ENCODE measurements at places on chromosomes 2 and 18.

DNA sequence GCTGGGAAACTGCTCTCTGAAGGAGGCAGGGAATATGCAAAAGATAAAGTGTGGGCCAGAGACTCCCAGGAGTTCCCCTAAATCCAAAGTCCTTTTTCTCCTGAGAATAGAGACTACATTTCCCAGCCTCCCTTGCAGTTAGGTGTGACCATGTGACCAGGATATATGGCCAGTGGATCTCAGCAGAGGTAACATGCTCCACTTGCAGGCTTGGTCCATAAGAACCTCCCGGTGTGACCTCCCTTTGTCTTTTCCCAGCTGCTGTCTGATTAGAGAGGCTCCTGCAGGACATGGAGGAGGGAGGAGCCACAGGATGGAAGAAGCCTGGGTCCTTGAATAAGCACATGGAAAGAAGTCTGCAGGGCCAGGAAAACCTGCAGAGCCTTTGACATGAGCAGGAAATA, 76.2 kb downstream of the TGFA start:
- DNase-seq = no peak

GRCh38 chr2:224086226-224086914, 47.3 kb upstream of the SERPINE2 start:
- DNase-seq = no peak

GRCh38 chr2:42084231-42084671, 36.4 kb downstream of the PKDCC start:
- no peak for DNase-seq

- DNase-seq = no peak
Measured at GRCh38 chr18:13374468-13375301, 156.1 kb downstream of the LDLRAD4 start.

- DNase-seq = no peak
Measured at GRCh38 chr2:186348200-186348599, 137.9 kb upstream of the ZC3H15 start.

- no peak for DNase-seq
Measured at GRCh38 chr2:109055435-109055834, 66.4 kb upstream of the EDAR start.

GRCh38 chr2:215191477-215191876, 53.1 kb upstream of the ABCA12 start:
- DNase-seq = no peak

GRCh38 chr18:57915865-57916582, 112.9 kb upstream of the ATP8B1 start:
- no peak for DNase-seq

GRCh38 chr2:43169987-43170386, 56.4 kb downstream of the ZFP36L2 start:
- DNase-seq = no peak

DNA sequence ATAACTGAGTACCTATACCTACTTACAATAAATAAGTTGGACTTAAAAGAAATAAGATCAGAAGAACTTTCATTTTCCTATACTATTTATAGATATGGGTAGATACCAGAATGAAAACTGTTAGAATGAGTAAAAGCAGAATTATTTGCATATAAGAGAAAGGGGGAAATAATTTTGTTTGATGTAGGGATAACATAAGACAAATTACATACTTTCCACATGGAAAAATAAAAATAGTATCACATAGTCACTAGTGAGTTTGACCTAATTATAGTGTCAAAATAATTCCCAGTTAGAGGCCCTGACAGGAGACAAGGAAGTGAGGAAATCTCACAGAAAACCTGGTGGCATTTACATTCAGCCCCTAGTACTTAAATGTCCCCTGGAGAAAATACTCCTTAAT, 28.6 kb downstream of the KCMF1 start:
- no peak for DNase-seq

- no peak for DNase-seq
Measured at GRCh38 chr18:63181706-63182309, 137.8 kb downstream of the BCL2 start.

- DNase-seq = no peak
Measured at GRCh38 chr2:62529758-62530157, 23.8 kb upstream of the TMEM17 start.

DNA sequence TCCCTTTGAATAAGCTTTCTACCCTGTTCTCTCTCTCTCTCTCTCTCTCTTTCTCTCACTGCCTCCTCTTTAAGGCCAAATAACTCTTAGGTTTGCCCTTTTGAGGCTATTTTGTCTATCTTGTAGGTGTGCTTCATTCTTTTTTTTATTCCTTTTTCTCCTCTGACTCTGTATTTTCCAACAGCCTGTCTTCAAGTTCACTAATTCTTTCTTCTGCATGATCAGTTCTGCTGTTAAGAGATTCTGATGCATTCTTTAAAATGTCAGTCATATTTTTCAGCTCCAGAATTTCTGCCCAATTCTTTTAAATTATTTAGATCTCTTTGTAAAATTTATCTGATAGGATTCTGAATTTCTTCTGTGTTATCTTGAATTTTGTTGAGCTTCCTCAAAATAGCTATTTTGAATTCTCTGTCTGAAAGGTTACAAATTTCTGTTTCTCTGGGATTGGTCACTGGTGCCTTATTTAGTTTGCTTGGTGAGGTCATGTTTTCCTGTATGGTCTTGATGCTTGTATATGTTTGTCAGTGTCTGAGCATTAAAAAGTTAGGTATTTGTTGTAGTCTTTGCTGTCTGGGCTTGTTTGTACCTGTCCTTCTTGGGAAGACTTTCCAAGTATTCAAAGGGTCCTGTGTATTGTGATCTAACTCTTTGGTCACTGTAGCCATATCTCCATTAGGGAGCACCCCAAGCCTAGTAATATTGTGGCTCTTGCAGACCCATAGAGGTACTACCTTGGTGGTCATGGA, 35.4 kb upstream of the DYNC1I2 start:
- no peak for DNase-seq

DNA sequence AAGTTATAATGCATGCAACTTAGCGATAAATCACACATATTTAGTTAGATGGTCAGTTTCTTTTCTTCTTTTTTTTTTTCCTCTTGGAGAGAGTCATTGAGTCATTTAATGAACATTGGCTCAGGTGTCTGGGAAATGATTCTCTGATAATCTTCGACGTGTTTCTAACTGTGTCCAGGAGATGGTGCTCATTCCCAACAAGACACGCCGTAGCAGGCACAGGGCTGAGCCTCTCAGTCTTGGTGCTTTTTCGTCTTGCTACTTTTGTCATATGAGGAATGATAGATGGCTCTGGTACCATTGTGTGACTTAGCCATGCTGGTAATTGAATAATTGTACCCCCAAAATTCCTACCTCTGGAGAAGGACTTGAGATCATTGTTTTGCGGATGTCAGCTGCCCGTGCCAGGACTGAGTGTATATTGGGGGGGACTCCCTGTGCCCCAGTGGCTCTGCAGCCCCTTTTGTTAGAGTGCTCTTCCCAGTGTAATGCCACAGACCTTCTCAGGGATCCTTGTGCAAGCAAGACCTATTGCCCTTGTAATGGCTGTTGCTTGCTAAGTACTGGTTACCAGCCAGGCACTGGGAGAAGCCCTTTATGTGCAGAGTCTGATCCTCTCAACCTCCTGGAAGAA, 107.6 kb upstream of the CYRIA start:
- DNase-seq = no peak

GRCh38 chr2:159262226-159262625, 24.3 kb downstream of the WDSUB1 start:
- no peak for DNase-seq

GRCh38 chr2:195559431-195559914, 97.6 kb upstream of the SLC39A10 start:
- no peak for DNase-seq

GRCh38 chr2:240871071-240871958, 2.7 kb downstream of the AGXT start:
- DNase-seq = no peak

DNA sequence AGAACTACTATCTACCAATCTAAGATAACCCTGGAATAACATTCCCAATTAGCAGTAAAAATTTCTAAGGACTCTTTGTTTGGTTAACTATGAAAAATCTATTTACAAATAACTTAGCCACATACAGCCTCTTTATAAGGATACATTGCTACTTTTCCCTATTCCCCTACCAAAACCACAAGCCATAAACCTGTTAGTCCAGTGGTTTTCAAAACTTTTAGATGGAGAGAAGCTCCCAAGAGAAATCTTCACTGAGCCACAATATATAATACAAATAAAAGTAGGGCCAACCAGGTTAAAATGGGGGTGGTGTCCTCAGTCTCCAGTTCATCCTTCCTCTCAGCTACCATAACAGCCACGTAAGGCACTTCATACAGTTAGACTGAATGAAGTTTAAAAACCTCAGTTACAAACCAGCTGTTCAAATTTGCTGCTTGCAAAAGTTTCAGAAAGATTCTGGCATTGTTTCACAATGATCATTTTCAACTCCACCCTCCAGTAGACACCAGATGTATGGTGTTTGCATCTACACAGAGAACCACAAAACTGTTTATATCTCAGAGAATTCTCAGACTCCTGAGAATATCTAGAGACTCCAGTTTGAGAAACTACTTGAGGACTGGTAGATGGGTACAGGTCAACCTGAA, 26.0 kb downstream of the SOS1 start:
- DNase-seq = no peak

DNA sequence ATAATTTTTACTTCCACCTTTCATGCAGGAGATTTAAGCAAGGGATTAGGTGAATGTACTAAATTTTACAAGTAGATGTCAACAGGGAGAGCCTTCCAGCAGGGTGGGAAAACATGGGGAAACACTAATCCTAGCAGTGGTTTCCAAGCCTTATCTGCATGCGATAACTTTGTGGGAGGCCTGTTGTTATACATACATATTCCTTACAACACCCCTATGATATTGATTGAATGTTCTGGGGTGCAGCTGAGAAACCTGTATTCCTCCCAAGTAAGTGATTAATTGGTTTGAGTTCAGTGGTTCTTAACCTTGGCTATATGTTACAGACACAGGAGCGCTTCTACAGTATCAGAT, 65.9 kb downstream of the COL4A4 start:
- no peak for DNase-seq

DNA sequence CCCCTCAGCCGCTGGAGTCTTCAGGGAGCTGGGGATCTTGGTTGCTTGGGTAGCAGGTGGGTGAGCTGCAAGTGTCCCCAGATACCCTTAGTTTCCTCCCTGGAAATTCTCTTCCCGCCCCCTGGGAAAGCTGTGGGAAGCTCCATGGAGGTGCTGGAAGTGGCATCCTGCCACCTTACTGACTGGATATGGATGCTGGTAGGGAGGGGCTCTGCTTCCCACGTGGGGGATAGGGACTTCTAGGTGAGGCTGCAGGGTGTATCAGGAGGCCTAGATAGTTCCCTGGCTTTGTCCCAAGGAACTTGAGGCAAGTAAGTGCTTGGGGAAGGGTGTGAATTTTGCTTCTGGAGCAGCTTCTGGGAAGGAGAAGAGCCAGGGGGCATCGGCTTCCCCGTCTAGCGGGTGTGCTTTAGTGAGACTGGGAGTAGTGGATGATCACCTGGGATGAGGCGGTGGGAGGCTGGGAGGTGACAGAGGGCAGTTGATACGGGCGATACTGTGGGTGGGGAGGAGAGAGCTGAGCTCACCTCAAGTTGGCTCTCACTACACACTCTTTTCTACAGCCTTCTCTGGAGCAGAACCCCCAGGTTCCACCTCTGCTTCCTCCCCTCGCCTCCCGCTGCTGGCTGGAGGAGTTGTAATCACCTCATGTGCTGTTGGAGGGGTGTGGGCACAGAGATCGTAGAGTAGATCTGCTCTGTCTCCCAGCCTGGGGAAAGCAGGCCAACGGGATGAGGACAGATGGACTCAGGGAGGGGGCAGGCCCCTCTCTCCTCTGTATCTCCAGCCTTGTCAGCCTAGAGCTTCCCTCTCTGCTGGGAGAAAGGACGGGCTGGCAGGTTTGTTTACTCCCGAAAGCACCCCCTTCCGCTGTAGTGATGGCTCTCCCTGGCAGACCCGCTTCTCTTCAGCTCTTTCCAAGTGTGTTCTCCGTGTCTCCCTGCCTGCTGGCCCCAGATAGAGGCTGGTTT, 19.8 kb downstream of the TET3 start:
- no peak for DNase-seq

DNA sequence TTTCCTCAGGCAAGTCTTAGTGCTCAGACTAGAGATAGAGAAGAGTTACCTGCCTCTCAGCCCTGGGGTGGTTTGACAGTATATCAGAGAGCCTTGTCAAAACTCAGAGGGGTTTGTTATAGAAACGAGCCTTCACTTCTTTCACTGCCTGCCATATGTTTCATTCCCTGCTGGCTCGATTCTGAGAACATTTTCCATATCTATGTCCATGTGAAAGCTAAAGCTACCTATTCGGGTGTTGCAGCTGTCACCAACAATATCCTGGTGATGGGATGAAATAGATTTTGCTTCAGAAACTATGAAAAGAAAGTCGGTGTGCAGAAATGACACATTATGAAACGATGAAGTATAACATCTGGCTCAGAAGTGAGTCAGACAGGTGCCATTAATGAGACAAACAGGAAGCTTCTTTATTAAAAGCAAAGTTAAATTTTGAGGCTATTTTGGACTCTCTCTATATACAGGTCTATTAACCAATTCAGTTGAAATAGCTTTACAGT, 56.1 kb upstream of the TANK start:
- no peak for DNase-seq

DNA sequence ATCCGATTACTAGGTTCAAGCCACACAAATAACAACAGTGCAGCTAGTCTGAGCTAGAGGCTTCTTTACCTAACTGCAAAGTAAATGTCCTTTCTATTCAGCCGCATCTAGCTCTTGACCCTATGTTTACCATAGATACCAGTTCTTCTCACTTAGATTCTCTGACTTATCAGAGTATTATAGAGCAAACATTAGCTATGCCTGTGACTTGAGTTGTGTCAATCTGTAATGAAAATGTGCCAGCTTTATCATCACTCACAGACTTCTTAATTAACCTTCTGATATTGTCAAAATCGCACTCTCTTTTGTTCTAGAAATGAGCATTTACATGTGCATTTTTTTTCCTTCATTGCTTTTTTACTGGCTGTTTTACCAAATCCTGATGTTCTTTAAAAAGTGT, 79.9 kb downstream of the BCL11A start:
- DNase-seq = no peak

DNA sequence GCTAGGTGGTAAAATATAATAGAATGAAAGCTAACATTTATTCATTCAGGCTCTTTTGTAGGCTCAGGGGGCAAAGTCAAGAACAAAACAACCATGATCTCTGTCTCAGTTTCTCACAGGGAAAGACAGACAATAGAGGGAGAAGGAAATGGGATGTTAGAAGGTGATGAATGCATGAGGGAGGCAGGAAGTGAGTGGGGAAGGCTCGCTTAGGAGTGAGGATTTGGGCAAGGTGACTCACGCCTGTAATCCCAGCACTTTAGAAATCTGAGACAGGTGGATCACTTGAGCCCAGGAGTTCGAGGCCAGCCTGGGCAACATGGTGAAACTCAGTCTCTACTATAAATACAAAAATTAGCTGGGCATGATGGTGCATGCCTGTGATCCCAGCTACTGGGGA, 88.4 kb downstream of the CTIF start:
- no peak for DNase-seq

DNA sequence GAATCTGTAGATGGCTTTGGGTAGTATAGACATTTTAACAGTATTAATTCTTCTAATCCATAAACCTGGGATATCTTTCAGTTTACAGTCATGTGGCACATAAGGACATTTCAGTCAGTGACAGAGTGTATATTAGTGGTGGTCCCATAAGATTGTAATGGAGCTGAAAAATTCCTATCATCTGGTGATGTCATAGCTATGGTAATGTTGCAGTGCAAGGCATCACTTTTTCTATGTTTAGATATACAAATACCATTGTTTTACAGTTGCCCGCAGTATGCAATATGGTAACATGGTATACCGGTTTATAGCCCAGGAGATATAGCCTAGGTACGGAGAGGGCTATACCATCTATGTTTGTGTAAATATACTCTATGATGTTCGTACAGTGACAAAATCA, 9.7 kb downstream of the CCDC150 start:
- DNase-seq = no peak
